Activated CD4-positive, alpha-beta T cell treated with anti-CD3 and anti-CD28 coated beads for 48 hours (primary cell): ENCODE measurements at places on chromosomes 16 and 17.

GRCh38 chr17:18960241-18960665, 8.3 kb downstream of the SLC5A10 start:
- no peak for DNase-seq

- DNase-seq = no peak
Measured at GRCh38 chr17:12282056-12282455, 261.4 kb downstream of the MAP2K4 start.

DNA sequence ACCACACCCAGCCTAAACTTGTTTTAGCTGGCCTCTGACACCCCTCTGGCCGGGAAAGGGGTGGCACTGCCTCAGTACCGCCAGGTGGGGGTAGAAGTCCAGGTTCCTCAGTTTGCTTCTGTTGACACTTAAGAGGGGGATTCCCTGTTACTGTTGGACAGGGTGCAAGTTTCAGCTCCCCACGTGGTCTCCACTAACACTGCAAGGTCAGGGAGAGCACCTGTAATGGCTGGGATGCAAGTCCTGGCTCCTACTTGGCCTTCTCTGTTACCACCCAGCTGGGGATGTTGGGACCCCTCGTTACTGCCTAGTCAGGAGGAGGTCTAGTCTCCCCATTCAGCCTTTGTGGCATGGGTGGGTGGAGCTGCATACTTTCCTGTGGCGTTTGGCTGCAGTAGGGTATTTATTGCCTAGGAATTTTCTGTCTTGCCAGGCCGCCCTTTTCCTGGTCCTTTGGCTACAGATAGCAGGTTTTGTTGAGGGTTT, 10.6 kb upstream of the MFAP4 start:
- DNase-seq = no peak

GRCh38 chr16:77784441-77785372, 3.7 kb upstream of the VAT1L start:
- DNase-seq = no peak

- no peak for DNase-seq
Measured at GRCh38 chr16:11334831-11335404, 10.3 kb upstream of the RMI2 start.
